LoVo (cell line): ENCODE measurements at places on chromosomes 11 and 22.
A peak's percentile ranks its signal among the peaks of the same experiment; 100 is the strongest.

GRCh38 chr11:109762546-109762945 is 330.6 kb upstream of the ZC3H12C start:
- DNase-seq: no peak

- DNase-seq: peak; percentile 20
These were observed 63.5 kb upstream of the FDX1 start for GRCh38 chr11:110366291-110366690.

GRCh38 chr22:19603767-19604166 is 79.6 kb upstream of the CLDN5 start:
- DNase-seq: no peak

GRCh38 chr11:11284481-11284880 is 68.6 kb downstream of the CSNK2A3 start:
- DNase-seq: no peak

DNA sequence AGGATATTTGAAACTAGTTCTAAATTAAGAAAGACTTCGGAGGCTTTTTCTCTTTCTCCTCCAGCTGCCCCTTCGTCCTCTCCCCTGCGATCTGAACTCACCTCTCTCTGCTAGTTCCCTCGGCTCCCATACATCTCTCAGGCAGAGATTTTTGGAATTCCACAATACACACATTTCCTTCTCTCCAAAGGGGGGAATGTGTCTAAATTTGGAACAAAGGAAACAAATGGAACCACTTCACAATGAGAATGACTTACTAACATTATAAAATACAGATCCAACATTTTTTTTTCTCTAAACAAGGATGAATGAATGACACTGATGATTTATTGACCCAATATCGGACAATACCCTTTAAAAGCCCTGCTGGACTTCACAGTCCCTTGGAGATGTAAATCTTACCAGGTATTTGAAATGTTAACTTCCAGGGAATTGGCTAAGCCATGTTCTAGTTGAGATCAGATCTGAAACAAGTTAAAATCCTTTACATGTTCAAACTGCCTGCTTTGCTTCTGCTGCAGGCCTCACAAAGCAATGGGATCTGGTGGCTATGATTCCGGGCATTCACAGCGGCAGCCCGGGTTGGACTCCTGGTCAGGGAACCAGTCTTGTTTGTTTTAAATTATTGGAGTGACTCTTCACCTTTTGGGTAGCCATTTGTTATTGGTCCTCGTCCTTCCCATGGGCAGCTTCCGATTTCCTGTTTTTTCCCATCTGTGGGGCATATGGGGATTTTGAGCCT is 20.5 kb upstream of the GSTP1 start:
- no peak for DNase-seq

GRCh38 chr22:28187612-28188011 is 268.6 kb upstream of the PITPNB start:
- no peak for DNase-seq

DNA sequence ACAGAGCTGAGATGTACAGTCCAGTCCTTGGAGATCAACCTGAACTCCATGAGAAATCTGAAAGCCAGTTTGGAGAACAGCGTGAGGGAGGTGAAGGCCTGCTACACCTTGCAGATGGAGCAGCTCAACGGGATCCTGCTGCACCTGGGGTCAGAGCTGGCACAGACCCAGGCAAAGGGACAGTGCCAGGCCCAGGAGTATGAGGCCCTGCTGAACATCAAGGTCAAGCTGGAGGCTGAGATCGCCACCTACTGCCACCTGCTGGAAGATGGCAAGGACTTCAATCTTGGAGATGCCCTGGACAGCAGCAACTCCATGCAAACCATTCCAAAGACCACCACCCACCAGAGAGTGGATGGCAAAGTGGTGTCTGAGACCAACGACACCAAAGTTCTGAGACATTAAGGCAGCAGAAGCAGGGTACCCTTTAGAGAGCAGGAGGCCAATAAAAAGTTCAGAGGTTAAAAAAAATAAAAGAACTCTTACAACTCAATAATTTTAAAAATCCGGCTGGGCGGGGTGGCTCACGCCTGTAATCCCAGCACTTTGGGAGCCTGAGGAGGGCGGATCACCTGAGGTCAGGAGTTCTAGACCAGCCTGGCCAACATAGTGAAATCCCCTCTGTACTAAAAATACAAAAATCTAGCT is 69.9 kb upstream of the RTL6 start:
- peak; percentile 26 for DNase-seq

GRCh38 chr11:33869481-33870422 is 22.1 kb downstream of the LMO2 start:
- DNase-seq: peak; percentile 38

GRCh38 chr11:111349191-111349695 is 29.8 kb downstream of the POU2AF1 start:
- DNase-seq: no peak

DNA sequence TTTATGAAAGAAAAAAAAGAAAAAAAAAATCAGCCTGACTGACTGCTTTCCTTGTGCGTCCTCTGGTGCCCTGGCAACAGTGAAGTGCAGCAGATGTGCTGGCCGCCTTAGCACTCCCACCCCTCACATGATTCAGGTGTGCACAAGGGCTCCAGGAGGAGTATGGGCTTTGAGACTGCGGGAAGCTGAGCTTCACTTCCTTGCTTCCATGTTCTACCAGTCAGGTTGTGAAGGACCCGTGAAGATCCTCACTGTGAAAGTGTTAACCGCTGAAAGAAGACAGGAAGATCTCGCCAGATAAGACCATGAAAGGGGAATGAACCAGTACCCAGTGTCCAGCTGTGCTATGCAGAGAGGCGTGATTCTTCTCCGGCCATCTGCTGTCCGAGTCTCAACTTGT is 48.2 kb downstream of the HIRA start:
- no peak for DNase-seq

GRCh38 chr11:100674212-100674611 is 12.9 kb upstream of the ARHGAP42 start:
- no peak for DNase-seq
